Nasal cavity respiratory epithelium epithelial cell of viscerocranial mucosa (primary cell): ENCODE measurements at places on chromosomes 3 and 15. TPM values are rescaled to one million over a fixed set of nuclear protein-coding genes. Genes with fewer than 3 reads are reported as not detected.

GPR15 gene
- total RNA-seq = not detected in 2 replicates

SST gene
- not detected in 2 replicates for total RNA-seq

GRK7 gene
- 0.07 TPM in 1 of 2 replicates, not detected in the other for total RNA-seq

NSUN3 gene
- 8.2 and 12.7 TPM in 2 replicates for total RNA-seq

EXOG gene
- total RNA-seq = 4.4 and 18.9 TPM in 2 replicates

TTLL13 gene
- under 0.01 and 0.07 TPM in 2 replicates for total RNA-seq

EOMES gene
- 0.34 TPM in 1 of 2 replicates, not detected in the other for total RNA-seq

PFKFB4 gene
- total RNA-seq = 4.4 and 15.7 TPM in 2 replicates

XYLB gene
- total RNA-seq = 2.1 and 4.6 TPM in 2 replicates

TXNRD3 gene
- 7.5 and 9.5 TPM in 2 replicates for total RNA-seq

GOLGA8T gene
- not detected in 2 replicates for total RNA-seq

ALDH1A3 gene
- total RNA-seq = 277 and 355 TPM in 2 replicates

GALNT15 gene
- total RNA-seq = 0.07 and 0.34 TPM in 2 replicates

P2RY12 gene
- not detected in 2 replicates for total RNA-seq

CCDC9B gene
- 9.9 and 29.4 TPM in 2 replicates for total RNA-seq

CADPS gene
- total RNA-seq = 0.14 TPM in 1 of 2 replicates, not detected in the other

RPL4 gene
- total RNA-seq = 3,547 and 4,868 TPM in 2 replicates

PLAAT1 gene
- 0.78 and 1.0 TPM in 2 replicates for total RNA-seq

MOBP gene
- not detected in 2 replicates for total RNA-seq

USP50 gene
- total RNA-seq = not detected in 2 replicates

DZIP3 gene
- 2.4 and 5.1 TPM in 2 replicates for total RNA-seq

C2CD4A gene
- 0.34 and 3.0 TPM in 2 replicates for total RNA-seq

SKIC8 gene
- total RNA-seq = 41.4 and 53.3 TPM in 2 replicates

ILDR1 gene
- 1.4 and 1.7 TPM in 2 replicates for total RNA-seq

FAH gene
- total RNA-seq = 20.2 and 48.4 TPM in 2 replicates

SERPINI2 gene
- not detected in 2 replicates for total RNA-seq

DPPA4 gene
- total RNA-seq = not detected in 2 replicates

RPL22L1 gene
- total RNA-seq = 71.6 and 143 TPM in 2 replicates

TMC3 gene
- total RNA-seq = not detected in 2 replicates

ANKRD34C gene
- not detected in 2 replicates for total RNA-seq

TEX9 gene
- total RNA-seq = 2.4 and 8.3 TPM in 2 replicates

B2M gene
- total RNA-seq = 844 and 1,206 TPM in 2 replicates

APOD gene
- 0.34 and 3.2 TPM in 2 replicates for total RNA-seq

CFAP100 gene
- not detected in 2 replicates for total RNA-seq

GOLGA8S gene
- under 0.01 TPM in 1 of 2 replicates, not detected in the other for total RNA-seq

OR5K2 gene
- total RNA-seq = not detected in 2 replicates

CTXN2 gene
- total RNA-seq = not detected in 2 replicates

THRB gene
- 7.5 and 14.2 TPM in 2 replicates for total RNA-seq

CYP19A1 gene
- total RNA-seq = not detected in 2 replicates

SKOR1 gene
- total RNA-seq = under 0.01 and 0.14 TPM in 2 replicates

SI gene
- total RNA-seq = not detected in 2 replicates

FOXL2 gene
- total RNA-seq = 0.68 and 1.1 TPM in 2 replicates

MLF1 gene
- 8.9 and 9.5 TPM in 2 replicates for total RNA-seq

CCR1 gene
- total RNA-seq = not detected in 2 replicates

SYNPR gene
- total RNA-seq = not detected in 2 replicates

ALCAM gene
- 178 and 349 TPM in 2 replicates for total RNA-seq
